ENCODE measurements at places on chromosomes 7 and 10.

DNA sequence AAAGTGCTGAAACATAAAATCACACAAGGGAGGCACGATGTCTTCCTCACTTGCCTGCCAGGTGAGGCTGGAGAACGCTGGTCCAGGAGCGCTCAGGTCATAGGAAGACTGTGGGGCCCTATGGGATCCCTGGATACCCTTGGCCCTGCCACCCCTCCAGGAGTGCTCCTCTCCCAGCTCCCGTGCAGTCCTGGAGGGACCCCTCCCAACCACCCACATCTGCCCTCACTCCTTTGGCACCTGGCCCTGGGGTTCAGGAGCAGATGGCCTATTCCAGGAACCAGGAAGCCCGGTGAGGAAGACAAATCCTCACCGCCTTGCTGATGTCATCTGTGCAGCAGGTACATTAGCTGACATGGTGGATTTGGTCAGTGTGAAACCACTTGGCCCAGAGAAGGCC is 3.7 kb upstream of the CXCL12 start:
- no peaks in the 10 kb centered on the region for H3K4me1 ChIP-seq
- H3K4me3 ChIP-seq, result no peak overlapping the region
- H3K27ac ChIP-seq, result no peak overlapping the region
- DNase-seq, result no peak
- peaks cover 4% of the 10 kb centered on the region for H3K36me3 ChIP-seq

GRCh38 chr10:68869623-68870022 is 31.5 kb upstream of the DDX50 start:
- no peaks in the 10 kb centered on the region for H3K27me3 ChIP-seq
- H3K27ac ChIP-seq, result no peak overlapping the region
- peaks cover 7% of the 10 kb centered on the region for H3K4me1 ChIP-seq
- H3K36me3 ChIP-seq, result no peaks in the 10 kb centered on the region
- DNase-seq, result no peak

DNA sequence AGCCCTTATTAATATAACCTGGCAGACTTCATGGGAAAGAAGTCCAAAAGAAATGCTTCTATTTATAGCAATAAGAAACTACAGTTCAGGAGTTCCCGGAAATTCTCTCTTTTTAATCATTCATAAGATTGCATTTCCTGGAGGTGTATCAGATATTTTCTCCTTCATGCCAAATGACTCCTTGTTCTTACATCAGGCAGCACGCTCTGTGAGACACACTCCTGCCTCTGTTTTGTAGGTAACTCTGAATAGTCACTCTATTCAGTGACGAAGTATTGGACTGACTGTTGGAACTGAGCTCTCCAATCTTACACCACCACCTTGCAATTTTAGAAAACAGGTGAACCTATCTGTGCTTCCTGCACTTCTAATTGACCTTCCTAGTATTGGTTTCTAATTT is 78.7 kb upstream of the MSRB2 start:
- H3K4me1 ChIP-seq, result peaks cover 6% of the 10 kb centered on the region
- H3K27me3 ChIP-seq, result peaks cover 36% of the 10 kb centered on the region
- no peak for DNase-seq
- no peak overlapping the region for H3K4me3 ChIP-seq
- H3K36me3 ChIP-seq, result no peaks in the 10 kb centered on the region

DNA sequence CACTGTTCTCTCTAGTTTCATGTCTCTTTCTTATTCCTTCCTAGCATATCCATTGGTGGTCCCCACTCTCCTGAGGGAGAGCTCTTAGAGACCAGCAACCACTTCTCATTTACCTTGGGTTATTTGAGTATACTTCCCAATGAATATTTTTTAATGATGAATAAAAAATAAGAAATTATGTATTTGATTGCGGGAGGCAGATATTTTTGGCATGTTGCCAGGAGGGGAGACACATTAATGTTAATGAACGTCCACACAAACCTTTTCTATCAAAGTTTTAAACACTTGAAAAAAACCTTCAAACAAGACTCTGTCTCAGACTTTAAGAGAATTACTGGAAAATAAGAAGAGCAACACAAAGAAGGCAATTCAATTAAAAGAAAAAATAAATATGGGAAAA is 260.6 kb upstream of the MAGI2 start:
- no peaks in the 10 kb centered on the region for H3K27me3 ChIP-seq
- DNase-seq, result no peak
- H3K4me1 ChIP-seq, result no peaks in the 10 kb centered on the region
- H3K36me3 ChIP-seq, result no peaks in the 10 kb centered on the region
- no peak overlapping the region for H3K4me3 ChIP-seq
- H3K27ac ChIP-seq, result no peak overlapping the region

DNA sequence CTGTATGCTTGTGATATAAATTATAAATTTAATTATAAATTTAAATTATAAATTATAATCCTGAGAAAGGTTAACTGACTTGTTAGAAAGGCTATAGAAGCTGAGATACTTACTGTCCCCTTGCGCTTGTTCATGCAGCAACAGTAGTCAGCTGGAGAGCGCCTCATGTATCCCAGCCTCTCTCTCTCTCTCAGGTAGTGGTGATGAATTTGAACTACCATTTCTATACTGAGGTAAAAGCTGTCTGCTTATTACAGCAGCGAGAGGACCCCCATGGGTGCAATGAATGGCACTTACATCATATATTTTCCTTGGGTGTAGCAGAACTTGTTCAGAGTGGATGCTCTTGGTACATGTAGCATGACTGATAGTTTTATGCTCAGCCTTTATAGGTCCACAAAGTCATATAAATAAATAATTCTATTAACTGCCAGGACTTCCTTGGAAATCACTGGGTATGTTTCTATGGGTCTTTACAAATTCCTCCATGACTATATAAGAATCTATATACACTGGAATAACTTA is 1308.7 kb downstream of the REEP3 start:
- no peaks in the 10 kb centered on the region for H3K36me3 ChIP-seq
- no peak overlapping the region for H3K4me3 ChIP-seq
- no peak overlapping the region for H3K27ac ChIP-seq
- no peaks in the 10 kb centered on the region for H3K27me3 ChIP-seq

DNA sequence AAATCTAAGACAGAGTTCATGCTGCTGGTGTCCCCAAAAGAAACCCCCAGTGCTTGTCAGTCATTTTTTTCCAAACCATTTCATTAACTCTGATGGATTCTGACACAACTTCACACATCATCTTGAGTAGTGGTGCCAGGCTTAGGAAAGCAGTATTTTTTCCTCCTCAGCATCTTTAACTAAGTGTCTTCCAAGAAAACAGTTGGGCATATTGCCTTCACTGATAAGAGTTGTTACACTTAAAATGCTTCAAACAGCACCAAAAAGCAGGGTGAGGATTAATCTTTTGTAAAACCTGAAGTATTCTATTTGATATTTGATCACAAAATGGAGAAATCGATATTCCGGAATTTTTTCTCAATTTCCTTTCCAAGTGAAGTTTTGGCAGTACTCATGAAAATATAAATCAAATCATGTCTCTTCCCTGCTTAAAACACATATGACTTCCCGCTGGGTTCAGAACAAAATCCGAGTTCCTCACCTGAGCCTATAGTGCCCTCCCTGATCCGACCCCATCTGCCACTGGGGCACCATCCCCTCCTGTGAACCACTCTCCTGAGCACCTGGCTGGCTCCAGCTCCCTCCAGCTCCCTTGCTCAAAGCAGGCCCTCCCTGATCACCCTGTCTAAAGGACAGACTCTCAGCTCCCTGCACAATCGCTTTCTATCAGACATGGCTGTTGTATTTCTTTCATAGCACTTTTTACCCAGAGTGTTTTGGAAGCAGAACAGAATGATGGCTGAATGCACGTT is 61.6 kb downstream of the CYTH3 start:
- no peaks in the 10 kb centered on the region for H3K36me3 ChIP-seq
- H3K4me3 ChIP-seq, result no peak overlapping the region
- H3K4me1 ChIP-seq, result peaks cover 12% of the 10 kb centered on the region
- no peak overlapping the region for H3K27ac ChIP-seq
- DNase-seq, result no peak

- H3K27ac ChIP-seq, result peak overlapping the region; percentile 72
- H3K36me3 ChIP-seq, result no peaks in the 10 kb centered on the region
- H3K4me3 ChIP-seq, result peak overlapping the region; percentile 28
Observed at GRCh38 chr10:11874568-11875493, 51.7 kb downstream of the PROSER2 start.

GRCh38 chr10:85003083-85003482 is 674.7 kb downstream of the CCSER2 start:
- no peak overlapping the region for H3K27ac ChIP-seq
- H3K4me1 ChIP-seq, result no peaks in the 10 kb centered on the region
- H3K27me3 ChIP-seq, result no peaks in the 10 kb centered on the region
- no peak for DNase-seq

DNA sequence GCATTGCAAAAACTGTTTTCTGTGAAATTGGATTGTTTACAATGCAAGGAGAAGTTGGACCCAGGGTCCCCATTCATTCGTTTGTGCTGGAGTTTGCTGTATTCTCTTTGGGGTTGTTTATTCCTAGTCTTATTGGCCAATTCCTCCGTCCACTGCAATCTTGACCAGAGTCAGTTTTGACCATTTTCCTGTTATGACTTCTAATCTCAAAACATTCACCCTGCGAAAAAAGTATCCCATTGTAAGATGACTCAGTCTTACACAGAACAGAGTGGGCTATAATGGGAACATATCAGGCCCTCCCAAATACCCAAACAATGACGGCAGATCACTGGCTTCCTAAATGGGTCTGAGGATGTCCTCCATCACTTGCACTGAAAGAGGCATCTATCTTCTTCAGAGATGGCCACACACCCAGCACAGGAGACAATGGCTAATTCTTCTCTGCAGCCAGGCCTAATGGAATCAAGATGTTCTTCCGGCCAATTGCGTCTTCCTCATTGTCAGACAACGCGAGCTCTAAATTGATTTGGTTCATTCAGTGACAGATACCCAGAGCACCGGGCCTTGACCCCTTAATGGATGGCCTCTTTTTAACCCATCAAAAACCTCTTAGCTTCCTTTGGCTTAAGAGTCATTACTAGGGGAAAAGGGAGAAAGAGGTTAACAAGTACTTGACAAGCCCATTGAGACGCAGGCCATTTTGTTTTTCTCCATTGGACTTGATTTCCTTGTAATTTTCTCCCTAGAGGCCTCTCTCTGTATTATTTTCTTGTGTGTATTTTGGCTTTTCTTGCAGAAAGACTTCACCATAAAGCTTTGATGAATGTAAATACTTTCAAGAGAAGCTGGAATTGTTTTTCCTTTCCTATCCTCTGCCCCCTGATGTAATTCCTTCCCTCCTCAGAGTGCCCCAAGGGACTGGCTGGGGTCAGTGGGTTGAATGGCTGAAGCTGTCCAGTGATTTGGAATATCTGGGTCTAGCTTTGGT is 129.6 kb downstream of the PRPF18 start:
- H3K27ac ChIP-seq, result no peak overlapping the region
- no peak overlapping the region for H3K4me3 ChIP-seq
- no peaks in the 10 kb centered on the region for H3K27me3 ChIP-seq
- no peaks in the 10 kb centered on the region for H3K36me3 ChIP-seq

GRCh38 chr10:58648131-58648530 is 135.5 kb downstream of the BICC1 start:
- no peak overlapping the region for H3K27ac ChIP-seq
- H3K27me3 ChIP-seq, result no peaks in the 10 kb centered on the region
- H3K4me3 ChIP-seq, result no peak overlapping the region
- no peaks in the 10 kb centered on the region for H3K4me1 ChIP-seq
- peaks cover 2% of the 10 kb centered on the region for H3K36me3 ChIP-seq

- peak within 1 kb of the TSS; percentile 71 for H3K27ac ChIP-seq
- peak within 1 kb of the TSS; percentile 73 for H3K4me3 ChIP-seq
- no peaks in the 10 kb centered on the region for H3K27me3 ChIP-seq
- peaks cover 34% of the 10 kb centered on the region for H3K4me1 ChIP-seq
Observed at GRCh38 chr10:86968271-86968993, at the start of gene ADIRF. Gene ADIRF (plus strand): TSS chr10:86968482. CDS start chr10:86968545, 63 bp downstream.

DNA sequence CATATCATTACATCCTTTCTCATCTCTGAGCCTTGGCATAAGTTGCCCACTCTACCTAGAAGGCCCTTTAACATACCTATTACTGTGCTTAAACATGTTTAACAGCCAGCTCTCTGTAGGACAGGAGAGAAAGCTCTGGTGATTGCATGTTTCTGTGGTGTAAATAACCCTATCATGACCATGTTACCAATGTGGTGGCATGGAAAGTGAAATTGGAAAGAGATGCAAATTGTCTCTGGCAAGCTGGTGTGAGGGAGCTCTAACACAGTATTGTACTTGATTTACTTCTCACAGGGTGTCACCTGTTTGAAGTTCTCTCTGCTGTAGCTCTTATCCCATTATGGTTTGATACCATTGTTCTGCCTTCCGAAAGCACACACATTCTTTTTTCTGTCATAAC is 231.8 kb upstream of the DKK1 start:
- H3K4me1 ChIP-seq, result no peaks in the 10 kb centered on the region
- no peak overlapping the region for H3K27ac ChIP-seq

DNA sequence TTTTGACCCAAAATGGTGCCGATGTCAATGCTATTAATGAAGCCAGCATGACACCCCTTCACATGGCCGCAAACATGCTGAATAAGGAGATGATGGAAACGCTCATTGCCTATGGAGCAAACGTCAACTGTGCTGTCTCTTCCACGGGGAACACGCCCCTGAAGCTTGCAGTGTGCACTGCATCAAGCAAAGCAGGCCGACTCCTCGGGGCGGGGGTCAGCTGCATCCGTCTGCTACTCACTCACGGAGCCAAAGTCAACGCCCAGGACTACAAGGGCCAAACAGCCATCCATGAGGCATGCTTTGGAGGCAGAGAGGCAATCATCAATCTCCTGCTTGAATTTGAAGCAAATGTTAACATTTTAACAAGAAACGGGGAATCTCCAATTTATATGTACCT is 4.5 kb downstream of the ANKRD61 start:
- H3K27ac ChIP-seq, result no peak overlapping the region
- H3K4me1 ChIP-seq, result peaks cover 11% of the 10 kb centered on the region

DNA sequence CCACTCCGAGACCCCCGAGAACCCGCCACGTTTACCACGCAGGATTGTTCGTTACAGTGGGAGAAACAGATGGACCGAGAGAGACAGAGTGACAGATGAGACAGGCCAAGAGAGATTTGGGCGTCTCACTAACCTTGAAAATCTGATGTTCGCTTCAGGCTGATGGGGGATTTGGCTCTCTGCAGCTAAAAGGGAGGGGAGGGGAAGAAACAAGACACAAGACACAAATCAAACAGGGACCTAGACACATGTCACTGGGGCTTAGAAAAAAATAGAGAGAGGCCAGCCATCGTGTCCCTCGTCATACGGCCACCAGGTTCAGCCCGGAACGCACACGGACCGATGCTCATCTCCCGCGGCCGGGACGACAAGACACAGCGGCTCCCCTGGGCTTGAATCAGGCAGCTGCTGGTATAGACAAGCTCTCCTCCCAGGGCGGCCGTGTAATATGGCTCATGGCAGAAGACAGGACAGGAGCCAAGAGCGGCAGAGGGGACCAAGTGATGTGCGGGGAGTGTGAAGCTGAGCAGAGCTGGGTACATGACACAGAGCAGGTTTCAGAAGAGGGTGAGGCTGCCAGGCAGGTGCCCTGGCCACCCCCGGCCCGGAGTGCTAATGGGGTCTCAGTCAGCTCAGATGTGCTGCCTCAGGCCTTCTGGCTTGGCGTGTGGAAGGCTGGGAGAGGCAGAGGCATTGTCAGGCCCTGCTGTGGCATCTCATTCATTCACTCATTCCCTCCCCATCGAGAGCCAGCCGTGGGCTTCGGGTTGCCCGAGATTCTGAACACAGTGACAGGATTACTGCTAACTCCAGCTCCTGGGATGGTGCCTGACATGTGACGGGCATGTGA is 88.5 kb upstream of the GNA12 start:
- H3K4me1 ChIP-seq, result peaks cover 3% of the 10 kb centered on the region
- peaks cover 5% of the 10 kb centered on the region for H3K36me3 ChIP-seq
- DNase-seq, result no peak
- no peaks in the 10 kb centered on the region for H3K27me3 ChIP-seq
- peak overlapping the region; percentile 87 for H3K27ac ChIP-seq
